Stimulated activated CD8-positive, alpha-beta memory T cell treated with anti-CD3 and anti-CD28 coated beads, Interleukin-2, amount 100 ng/mL, for 48 hours (primary cell): ENCODE measurements at places on chromosomes 7 and 10.

GRCh38 chr10:110872145-110872983, 636 bp downstream of the PDCD4 start:
- peak; percentile 58 for DNase-seq

- DNase-seq: no peak
Measured at GRCh38 chr7:151699928-151700319, 177.0 kb downstream of the PRKAG2 start.

- DNase-seq: no peak
Measured at GRCh38 chr7:84666651-84667050, 472.1 kb upstream of the SEMA3A start.

- no peak for DNase-seq
Measured at GRCh38 chr10:15427843-15428414, 56.8 kb upstream of the FAM171A1 start.

DNA sequence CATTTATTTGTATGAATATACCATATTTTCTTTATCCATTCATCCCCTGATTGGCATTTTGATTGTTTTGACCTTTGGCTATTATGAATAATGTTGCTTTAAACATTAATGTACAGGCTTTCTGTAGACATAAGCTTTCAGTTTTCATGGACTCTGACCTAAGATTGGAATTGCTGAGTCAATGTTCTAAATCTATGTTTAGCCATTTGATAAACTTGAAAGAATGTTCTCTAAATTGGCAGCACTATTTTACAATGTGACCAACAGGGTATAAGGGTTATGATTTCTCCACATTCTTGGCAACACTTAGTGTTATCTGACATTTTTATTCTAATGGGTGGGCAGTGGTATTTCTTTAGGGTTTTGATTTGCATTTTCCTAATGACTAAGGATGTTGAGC, 229.7 kb upstream of the ETV1 start:
- no peak for DNase-seq

GRCh38 chr7:104946338-104946737, 67.7 kb upstream of the KMT2E start:
- DNase-seq: no peak

DNA sequence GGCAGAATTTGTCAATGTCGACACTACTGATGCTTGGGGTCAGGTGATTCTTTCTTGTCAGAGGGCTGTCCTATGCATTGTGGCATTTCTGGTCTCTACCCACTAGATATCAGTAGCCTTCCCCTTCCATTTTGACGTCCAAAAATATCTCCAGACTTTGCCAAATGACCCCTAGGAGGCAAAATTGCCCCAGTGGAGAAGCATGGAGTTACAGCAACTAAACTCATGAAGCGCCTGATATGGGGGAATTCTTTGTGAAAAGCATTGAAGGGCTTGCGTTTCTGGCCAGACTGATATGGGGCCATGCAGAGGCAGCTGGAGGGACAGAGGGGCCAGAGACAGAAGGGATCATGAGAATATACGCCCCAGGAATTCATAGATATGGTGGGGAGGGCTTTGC, 43.6 kb downstream of the ADRB1 start:
- DNase-seq: no peak

DNA sequence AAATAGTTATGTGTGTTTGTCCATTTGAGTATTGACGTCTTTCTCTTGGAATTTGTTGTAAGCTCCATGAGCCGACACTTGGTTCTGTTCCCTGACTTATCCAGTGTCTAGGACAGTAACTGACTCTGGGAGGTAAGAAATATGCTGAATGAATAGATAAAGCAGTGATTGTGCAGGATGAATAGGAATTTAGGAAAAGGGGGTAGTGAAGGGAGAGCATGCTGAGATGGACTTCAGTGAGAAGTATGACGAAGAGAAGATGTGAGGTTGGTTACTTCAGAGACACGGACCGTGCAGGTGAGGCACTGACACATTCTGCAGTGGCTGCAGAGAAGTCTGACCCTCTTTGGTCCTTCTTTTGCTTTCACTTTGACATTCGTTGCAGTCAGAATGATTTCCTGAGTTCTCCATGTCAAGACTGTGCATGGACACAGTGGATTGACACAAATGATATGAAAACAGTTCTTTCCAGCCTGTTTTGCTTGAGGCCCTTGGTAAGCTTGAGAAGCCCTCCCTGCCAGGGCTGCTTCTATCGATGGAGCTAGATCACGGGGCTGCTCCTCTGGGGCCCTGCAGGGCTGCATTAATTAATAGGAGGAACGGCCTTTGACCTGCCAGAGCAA, 261.5 kb upstream of the SORCS1 start:
- no peak for DNase-seq

GRCh38 chr7:1263391-1263951, 30.8 kb downstream of the UNCX start:
- no peak for DNase-seq

DNA sequence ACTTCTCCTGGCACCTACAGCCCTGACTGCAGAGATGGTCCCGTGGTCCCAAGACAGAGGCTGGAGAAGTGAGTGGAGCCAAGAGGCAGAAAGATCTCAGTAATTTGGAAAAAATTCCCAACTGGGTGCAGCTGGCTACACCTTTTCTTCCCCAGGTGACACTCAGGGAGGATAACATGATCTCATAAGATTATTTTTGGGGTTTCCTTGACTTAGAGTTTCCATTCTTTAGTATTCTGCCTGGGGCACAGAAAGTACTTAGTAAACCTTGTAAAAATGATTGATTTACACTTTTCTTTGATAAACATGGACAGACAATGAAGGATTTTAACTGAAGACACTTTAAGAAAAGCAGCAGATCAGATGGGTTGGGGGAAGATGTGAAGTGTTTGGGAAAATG, 38.6 kb downstream of the HECW1 start:
- DNase-seq: no peak

GRCh38 chr7:107708956-107709355, 35.0 kb upstream of the CBLL1 start:
- DNase-seq: no peak

GRCh38 chr10:96238646-96239623, 32.4 kb downstream of the BLNK start:
- no peak for DNase-seq

GRCh38 chr10:69819716-69820506, 18.2 kb downstream of the COL13A1 start:
- no peak for DNase-seq

DNA sequence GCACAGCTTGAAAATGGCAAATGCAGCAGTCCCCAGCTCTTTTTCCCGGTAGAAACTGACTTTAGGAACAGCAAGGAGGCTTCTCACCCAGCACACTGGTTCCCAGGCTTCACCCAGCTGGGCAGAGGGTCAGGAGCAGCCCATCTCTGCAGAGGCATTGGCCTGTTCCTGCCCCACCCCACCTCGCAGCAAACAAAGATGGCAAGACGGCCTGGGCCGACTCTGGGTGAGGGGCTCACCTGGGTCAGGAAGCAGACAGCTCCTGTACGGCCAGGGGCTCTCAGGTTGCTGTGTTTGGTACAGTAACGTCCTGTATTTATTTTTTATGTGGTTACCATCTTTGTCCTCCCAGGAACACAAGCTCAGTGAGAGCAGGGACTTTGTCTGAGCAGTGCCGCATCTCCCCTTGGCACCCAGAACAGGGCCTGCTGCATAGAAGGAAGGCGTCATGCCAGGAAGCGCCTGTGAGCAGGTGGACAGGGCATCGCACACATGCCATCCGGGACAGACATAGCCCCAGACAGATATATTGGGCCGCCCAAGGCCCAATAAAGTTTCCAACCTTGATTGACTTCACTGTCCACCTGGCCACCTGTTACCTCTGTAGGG, 585.0 kb upstream of the FOXK1 start:
- no peak for DNase-seq

DNA sequence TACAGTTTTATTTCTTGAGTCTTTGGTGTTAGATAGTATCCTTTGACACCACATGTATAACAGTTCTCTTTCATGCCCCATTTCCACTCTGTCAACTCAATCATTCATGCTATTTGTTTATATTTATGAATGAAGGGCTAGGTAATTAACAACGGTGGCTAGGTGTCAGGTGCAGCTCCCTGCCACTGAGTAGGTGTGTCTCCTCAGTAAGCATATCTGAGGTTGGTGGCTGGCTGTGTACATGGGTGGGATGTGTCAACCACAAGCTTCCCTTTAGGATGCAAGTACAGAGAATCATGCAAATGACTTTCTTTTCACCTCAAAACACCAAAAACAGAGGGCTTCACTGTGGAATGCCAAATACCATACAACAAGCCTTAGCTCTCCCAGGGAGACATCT, 83.4 kb downstream of the ZNF365 start:
- no peak for DNase-seq

DNA sequence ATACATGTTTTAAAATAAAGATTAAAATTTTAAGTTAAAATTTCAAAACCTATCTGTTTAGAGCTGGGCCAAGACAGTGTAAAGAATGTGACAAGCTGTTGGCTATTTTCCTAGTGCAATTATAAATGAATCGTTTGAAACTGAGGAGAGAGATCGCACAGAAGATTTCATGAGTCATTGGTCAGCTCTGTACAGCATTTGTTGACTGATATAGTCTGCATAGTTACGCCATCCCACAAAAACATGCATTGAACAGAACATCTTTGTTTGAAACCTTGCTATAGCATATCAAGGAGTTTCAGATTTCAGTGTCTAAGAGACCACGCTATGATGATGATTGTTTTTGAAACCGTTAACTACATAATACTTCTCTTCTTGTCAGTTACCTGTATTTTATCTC, 1.3 kb upstream of the C10orf67 start:
- no peak for DNase-seq

DNA sequence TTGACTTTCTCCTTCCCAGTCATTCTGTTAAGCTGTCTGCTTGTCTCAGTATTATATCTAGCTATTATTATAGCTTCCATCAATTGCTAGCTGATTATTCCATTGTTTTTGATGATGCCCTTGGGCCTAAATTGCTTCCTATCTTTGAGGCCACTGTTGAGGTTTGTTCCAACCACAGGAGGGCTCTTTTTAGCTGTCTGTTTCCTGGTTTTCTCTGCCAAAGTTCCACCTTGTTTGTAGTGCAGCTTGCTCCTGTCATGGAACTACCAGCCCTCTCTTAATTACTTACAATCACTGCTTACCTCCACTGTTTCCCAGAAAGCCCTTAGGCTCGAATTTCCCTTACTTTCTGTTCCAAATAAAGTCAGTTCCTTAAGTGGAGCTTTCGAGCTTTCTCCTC, 118.7 kb upstream of the SEC61G start:
- DNase-seq: no peak

GRCh38 chr7:25385506-25386136, 157.3 kb upstream of the NPVF start:
- no peak for DNase-seq

GRCh38 chr7:36185756-36186155, 32.7 kb downstream of the EEPD1 start:
- no peak for DNase-seq

DNA sequence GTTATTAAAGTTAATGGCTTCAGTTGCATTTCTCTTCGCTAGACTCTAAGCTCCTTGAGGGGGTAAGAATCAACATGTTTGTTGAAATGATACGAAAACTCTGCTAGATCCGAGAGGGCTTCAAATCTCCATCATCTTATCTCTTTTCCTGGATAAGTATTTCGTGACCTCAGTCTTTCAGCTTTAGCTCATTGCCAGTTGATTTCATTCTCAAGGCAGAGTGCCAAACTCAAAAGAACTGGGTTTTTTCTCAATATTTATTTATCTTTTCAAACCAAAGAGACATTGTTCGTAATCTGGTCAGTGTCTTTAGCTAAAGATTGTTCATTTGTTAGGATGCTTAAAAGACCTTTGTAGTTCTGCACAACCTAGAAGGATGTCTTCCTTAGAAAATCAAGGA, 108.9 kb downstream of the ARID5B start:
- DNase-seq: no peak

GRCh38 chr7:132004529-132004928, 448.1 kb upstream of the PODXL start:
- no peak for DNase-seq

- peak; percentile 46 for DNase-seq
Measured at GRCh38 chr10:6204063-6204340, 1.3 kb downstream of the PFKFB3 start.

DNA sequence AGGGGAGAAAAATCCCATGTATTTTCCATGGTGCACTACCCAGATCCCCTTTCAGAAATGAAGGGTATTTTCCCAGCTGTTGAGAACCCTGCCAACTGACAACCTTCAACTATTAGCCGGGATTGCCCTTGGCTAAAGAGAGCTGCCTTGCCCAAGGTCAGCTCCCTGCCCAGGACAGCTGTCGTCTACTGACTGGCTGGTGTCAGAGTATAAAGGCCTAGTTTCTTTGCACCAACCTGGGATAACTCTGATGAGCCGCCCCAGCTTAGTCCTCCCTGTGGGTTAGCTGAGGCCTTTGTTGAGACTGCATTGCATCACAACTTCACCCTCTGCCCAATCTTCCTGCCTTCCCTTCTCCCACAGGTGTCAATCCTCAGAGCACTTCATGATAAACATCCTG, 147.2 kb upstream of the RHEB start:
- DNase-seq: no peak

GRCh38 chr10:124126983-124127385, 33.6 kb upstream of the CHST15 start:
- no peak for DNase-seq

GRCh38 chr10:63587191-63587590, 66.0 kb downstream of the REEP3 start:
- no peak for DNase-seq
